ENCODE measurements at places on chromosomes 2 and 18.

- DNase-seq: no peak
Observed at GRCh38 chr2:58671675-58672074, 430.6 kb upstream of the FANCL start.

DNA sequence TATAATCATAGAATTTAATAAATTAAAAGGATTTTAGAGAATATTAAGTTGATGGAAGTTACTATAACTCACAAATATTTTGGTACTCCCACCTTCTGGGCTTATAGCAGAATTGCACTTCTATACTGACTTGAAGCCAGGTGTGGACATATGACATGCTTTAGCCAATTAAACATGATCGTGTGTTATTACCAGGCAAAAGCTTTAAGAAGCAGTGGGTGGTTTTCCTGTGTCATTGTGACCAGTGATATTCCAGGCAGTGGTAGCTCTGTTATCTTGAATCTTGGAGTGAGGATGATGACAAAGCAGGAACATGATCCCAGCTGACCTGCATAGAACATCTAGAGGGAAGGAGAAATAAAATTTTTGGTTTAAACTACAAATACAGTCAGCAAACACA, 370.9 kb upstream of the ZEB2 start:
- peak; percentile 62 for DNase-seq

DNA sequence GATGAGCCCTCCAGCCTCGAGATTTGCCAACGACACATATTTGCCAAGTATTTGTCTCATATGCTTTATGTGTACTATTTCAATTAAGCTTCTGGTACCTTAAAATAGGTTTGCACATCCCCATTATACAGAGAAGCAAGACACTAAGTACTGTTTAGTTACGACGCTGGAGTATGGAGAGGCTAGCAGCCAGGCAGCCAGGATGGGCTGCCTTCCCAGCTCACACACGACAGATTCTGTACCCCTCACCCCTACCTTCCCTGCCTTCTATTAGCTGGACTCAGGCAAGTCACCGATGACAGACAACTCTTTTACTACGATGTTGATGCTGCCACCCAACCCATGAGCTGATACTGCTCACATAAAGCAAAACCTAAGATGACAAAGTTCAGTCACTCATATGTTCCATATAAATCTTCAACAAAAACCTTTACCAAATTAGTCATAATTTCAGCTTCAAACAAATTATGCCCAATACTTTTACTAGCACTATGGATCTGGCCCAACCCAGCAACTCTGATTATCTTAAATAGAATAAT, 17.0 kb downstream of the PDIA6 start:
- no peak for DNase-seq

DNA sequence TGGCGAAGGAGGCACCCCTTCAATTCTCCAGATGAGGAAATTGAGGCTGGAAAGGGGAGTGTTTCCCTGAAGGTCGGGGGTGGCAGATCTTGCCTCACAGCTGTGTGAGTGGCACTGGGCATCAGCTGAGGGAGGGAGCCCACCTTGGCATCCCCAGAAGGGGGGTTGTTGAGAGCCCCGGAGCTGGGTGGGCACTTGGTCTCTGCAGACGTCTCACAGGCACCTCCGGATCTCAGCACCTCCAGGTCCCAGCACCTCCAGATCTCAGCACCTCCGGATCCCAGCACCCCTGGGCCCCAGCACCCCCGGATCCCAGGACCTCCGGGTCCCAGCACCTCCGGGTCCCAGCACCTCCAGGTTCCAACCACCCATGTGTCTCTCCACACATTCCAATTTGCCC, 137.9 kb downstream of the NFATC1 start:
- DNase-seq: no peak

- DNase-seq: no peak
Observed at GRCh38 chr18:49865401-49865800, 52.1 kb upstream of the ACAA2 start.
